Activated naive CD4-positive, alpha-beta T cell (primary cell): ENCODE measurements at places on chromosomes 12 and 14.

- no peak for DNase-seq
Measured at GRCh38 chr14:58716706-58717105, 78.9 kb downstream of the DACT1 start.

GRCh38 chr14:73223049-73223448 is 14.3 kb upstream of the PAPLN start:
- DNase-seq = no peak

- DNase-seq = no peak
Measured at GRCh38 chr12:94267537-94267872, 119.1 kb downstream of the PLXNC1 start.

DNA sequence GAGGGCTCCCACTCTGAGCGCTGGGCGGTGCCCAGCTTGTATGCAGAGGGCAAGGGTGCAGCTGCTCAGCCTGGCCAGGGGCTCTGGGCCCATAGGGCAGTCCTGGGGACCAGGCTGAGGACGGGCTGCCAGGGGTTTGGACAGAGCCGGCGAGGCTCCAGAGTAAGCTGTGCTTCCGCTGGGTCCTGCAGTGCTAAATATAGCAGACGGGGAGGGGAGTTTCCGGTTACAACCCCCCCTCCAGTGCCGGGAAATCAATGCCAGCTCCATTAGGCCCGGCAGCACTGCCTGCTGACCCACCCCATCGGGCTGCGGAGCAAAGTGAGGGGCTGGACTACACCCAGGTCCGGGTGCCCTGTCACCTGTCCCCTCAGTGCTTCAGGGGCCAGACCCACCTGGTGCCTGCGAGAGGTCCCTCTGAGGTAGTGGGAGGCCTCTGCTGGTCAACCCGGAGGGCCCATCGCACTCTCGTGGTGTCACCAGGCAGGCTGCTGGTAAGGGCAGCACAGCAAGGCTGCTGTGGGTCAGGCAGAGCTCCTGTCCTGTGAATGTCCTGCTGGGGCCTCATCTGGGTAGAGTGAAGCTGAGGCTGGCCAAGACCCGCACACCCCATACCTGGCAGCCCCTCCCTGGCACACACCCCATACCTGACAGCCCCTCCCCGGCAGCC is 2.6 kb upstream of the JAG2 start:
- no peak for DNase-seq

DNA sequence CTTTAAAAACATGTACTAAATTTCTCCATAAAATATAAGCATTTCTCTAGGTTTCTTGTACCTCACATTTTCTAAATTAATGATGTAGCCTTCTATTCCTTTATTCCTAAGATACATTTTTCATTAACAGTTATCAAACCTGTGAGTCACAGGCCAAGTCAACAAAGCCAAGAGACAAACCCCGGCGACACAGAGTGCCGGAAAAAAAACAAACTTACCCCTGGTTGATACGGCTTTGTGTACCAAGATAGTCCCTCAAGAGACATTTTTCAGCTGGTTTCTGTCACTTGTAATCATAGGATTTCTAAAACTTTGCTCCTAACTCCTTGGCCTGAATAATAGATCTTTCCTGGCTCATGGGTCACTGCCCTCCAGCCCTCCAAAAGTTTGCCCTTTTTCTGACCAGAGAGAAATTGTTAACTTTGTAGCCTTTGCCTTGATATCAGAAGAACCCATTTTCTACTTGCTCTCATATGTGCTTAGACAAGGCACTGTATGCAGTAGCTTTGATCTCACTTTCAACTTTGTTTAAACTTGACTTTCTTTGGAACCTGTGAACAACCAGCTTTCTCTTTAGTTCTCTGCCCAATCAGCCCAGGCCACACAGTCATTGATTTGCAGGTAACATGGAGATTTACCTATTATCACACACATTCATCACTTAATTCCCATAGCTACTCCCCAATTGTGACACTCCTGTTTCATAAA is 172.2 kb downstream of the PRKD1 start:
- DNase-seq = no peak

DNA sequence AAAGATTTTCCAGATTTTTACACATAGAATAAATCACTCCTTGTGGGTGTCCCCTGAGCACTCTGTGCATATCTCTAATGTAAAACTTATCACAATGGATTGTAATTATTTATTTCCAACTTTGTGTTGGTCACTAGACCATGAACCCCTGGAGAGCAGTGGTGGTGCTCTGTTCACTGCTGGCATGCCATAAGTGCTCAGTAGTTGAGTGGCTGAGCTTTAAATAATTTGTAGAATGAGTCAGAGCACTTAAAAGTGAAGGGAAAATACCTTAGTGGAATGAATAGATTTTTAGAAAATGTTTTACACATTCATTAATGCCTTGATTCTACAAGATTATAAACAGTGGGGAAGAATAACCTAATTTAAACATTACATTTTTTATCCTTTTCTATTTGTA is 6.3 kb downstream of the MGAT4C start:
- no peak for DNase-seq

DNA sequence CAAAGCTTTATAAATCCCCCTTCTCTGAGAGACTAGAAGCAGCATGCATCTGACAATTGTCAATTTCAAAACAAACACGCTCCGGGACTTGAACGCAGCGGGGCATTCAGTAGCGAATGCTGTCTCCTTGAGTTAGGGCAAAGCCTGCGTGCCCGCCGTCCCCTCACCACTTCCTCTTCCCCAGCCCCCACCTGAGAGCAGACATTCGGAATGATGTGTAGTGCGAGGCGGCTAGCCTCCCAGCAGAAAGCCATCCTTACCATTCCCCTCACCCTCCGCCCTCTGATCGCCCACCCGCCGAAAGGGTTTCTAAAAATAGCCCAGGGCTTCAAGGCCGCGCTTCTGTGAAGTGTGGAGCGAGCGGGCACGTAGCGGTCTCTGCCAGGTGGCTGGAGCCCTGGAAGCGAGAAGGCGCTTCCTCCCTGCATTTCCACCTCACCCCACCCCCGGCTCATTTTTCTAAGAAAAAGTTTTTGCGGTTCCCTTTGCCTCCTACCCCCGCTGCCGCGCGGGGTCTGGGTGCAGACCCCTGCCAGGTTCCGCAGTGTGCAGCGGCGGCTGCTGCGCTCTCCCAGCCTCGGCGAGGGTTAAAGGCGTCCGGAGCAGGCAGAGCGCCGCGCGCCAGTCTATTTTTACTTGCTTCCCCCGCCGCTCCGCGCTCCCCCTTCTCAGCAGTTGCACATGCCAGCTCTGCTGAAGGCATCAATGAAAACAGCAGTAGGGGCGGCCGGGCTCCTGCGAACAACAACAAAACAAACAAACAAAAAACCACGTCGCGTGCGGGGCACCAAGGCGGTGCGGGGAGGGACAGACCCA is 2.2 kb downstream of the PRMT8 start:
- DNase-seq = no peak

DNA sequence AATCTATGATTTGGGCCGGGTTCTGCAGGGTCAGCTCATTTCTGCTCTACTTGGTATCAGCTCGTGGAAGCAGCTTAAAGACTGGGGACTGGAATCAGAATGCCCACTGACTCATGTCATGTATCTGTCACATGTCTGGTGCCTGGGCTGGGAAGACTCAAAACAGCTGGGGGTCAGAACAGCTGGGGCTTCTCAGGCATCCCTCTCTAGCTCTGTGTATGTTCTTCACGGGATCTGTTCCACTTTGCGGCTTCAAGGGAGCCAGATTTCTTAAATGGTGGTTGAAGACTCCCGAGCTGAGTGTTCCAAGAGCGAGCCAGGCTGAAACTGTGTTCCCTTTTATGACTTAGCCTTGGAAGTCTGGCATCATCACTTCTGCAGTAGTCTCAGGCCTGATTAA is 11.9 kb downstream of the AEBP2 start:
- DNase-seq = no peak

DNA sequence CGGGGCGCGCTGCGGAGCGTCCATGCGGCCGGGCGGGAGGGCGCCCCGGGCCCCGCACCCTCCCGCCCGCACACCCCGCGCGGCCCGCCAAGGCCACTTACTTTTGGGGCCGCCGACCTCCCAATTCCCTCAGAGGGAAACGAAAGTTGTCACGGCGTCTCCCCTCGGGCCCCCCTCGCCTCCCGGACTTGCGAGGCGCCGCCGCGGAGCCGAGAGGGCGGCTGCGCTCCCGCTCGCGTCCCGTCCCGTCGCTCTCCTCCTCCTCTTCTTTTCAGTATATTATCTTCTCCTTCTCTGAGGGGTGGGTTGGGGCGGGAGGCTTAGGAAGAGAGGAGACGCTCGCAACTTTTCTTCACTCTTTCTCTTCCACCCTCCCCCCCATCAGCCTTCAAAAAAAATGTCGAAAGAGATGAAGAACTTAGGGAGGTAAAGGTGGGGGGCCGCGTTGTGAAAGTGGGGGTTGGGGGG is 613 bp downstream of the DUSP16 start:
- DNase-seq = no peak

- no peak for DNase-seq
Measured at GRCh38 chr14:75496755-75497154, 25.5 kb upstream of the BATF start.

DNA sequence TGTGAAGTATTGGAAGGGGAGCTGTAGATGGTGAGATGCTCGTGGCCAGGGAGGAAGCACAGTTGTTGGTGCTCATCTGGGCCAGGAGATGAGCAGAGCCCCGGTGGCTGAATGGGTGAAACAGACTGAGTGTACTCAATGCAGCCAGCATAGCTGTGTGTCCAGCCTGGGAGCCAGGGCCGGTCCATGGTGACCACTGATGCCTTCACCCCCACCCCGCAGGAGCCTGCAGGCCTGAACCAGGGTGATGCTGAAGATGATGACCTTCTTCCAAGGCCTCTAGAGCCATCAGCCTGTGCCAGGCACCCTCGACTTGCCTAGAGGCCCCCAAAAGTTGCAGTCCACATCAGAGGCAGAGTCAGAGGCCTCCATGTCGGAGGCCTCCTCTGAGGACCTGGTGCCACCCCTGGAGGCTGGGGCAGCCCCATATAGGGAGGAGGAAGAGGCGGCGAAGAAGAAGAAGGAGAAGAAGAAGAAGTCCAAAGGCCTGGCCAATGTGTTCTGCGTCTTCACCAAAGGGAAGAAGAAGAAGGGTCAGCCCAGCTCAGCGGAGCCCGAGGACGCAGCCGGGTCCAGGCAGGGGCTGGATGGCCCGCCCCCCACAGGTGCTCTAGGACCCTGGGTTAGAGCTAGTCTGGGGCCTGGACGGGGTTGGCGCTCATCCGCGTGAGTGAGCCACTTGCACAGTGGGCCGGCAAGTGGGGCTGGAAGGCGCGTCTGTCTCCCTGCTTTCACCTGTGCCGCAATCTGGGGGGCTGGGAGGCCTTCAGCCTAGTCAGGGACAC is 3.0 kb downstream of the TNFAIP2 start:
- no peak for DNase-seq

DNA sequence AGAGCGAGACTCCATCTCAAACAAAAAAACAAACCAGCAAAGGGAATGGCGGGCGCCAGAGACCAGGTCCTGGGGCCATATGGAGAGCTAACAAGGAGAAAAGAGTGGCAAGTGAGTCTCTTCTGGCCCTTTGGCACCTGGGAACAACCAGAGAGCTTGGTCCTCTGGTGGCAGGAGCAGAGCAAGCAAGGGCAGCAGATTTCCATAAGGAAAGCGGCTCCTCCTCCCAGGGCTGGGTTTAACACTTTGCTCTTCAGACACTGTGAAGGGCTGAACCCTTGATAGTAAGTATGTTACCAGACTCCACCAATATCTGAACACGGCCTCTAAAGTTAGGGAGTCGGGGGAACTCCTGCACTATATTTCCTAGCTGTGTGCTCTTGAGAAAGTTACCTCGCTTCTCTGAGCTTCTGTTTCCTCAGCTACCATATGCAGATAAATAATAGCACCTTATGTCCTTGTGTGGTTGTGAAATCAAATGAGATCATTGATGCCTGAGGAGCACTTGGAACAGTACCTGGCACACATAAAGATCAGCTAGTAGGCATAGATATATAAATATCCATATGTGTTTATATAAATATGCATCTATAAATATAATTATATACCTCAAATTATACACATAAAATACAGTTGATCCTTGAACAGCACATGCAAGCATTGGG is 33.4 kb upstream of the PLEKHG6 start:
- no peak for DNase-seq

- DNase-seq = no peak
Measured at GRCh38 chr12:48351022-48351708, 446 bp upstream of the ZNF641 start.

DNA sequence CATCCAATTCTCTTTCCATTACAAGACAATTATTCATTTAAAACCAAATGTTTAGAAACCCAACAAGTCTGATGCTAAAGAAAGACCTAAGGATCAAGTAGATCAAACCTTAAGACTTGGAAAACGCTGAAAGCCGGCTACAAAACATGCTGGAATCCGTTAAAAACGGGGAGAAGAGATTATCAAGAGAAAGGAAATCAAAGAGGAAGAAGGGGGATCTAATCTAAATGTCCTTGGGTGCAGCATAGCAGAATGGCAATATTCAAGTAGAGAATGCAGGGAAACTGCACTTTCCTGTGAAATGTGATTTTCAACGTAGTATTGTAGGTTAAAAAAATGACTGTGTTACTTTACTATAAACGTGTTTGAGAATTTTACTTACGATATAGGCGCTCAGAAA is 1.3 kb downstream of the PPP1R13B start:
- no peak for DNase-seq

DNA sequence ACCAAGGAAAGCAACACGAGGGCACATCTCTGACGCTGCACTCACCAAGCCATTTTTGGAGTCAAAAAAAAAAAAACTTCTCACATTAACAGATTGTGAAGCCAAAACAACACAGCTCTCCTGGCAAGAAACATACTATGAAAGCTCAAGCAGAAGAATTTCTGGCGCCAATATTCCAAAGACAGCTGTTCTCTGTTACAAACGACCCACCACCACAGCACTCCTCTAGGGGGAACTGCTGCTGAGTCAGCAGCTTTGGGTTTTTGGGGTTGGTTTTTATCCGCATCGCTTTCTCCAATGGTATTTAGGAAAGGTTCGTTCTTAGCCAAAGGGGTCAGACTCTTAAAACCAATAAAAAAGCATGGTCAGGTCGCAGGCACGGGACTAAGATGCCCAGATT is 379.4 kb downstream of the RPS29 start:
- no peak for DNase-seq

DNA sequence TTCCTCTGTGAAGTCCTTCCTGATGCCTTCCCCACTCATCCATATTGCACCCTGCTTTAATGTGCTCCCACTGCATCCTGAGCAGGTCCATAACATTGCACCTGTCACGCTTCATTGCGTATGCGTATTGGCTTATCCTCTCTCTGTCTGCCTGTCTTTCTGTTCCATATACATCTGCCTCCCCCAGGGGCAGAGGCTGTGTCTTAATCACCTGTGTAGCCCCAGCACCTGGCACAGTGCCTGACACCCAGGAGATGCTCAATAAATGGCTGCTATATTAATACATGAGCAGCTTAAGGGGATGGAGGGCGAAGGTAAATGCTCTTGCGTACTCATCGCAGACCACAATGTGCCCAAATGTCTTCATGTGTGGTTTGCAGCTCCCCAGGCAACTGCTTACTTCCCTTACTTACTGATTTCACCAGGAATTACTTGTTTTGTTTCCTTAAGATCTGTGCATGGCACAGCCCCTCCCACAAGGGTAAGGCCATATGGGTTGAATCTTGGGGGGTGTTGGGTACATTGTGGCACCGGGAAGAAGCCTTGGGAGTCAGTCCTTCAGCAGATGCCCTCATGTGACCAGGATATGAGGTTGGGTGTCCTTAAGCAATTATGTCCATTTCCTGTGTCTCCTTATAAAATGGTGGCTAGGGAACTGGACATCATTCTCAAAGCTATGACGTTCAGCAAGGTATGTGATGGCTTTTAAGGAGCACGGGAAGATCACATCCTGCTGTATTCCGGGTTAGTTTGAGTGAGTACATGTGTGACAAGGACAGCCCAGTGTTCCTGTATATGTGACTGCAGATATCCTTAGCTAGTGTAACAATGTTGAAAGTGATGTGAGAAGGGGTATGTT is 848 bp upstream of the CPNE6 start:
- no peak for DNase-seq

- no peak for DNase-seq
Measured at GRCh38 chr14:89941830-89942377, 12.6 kb downstream of the EFCAB11 start.
